ENCODE measurements at places on chromosomes 11 and 22. TPM values are rescaled to one million over a fixed set of nuclear protein-coding genes. Genes with fewer than 3 reads are reported as not detected.

GRCh38 chr11:113496026-113496651, 20.9 kb upstream of the DRD2 start:
- no peaks in the 10 kb centered on the region for H3K4me1 ChIP-seq
- no peaks in the 10 kb centered on the region for H3K27me3 ChIP-seq
- no peak overlapping the region for H3K27ac ChIP-seq
- no peak overlapping the region for H3K4me3 ChIP-seq
- no peak for DNase-seq
- H3K36me3 ChIP-seq: no peaks in the 10 kb centered on the region

DNA sequence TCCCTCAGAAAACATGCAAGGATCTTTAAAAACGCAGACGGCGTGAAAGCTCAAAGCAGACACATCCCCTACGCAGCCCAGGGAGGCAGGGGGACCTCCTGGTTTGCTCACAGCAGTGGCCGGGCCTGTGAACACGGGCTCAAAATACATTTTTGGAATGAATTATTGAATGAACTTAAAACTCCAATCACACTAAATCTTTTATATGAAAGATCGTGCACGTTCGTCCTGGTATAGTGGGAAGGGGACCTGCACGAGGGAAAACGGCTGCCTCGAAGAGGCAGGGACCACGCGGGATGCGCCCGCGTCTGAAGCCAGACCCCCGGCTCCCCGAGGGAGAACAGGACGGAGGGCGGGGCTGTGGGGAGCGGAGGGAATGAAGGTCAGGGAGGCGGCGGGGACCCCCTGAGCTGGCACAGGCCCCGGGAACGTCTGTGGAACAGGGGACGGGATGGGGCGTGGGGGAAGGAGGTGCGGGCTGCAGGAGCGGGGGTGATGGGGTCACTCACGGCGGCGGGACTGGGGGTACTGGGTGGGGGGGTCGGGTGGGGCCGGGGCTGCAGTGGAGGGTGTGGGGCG, 1.3 kb upstream of the PANX2 start:
- no peak for DNase-seq
- H3K4me1 ChIP-seq: peaks cover 5% of the 10 kb centered on the region
- peaks cover 19% of the 10 kb centered on the region for H3K27me3 ChIP-seq
- H3K36me3 ChIP-seq: no peaks in the 10 kb centered on the region
- no peak overlapping the region for H3K27ac ChIP-seq
- H3K4me3 ChIP-seq: no peak overlapping the region

DNA sequence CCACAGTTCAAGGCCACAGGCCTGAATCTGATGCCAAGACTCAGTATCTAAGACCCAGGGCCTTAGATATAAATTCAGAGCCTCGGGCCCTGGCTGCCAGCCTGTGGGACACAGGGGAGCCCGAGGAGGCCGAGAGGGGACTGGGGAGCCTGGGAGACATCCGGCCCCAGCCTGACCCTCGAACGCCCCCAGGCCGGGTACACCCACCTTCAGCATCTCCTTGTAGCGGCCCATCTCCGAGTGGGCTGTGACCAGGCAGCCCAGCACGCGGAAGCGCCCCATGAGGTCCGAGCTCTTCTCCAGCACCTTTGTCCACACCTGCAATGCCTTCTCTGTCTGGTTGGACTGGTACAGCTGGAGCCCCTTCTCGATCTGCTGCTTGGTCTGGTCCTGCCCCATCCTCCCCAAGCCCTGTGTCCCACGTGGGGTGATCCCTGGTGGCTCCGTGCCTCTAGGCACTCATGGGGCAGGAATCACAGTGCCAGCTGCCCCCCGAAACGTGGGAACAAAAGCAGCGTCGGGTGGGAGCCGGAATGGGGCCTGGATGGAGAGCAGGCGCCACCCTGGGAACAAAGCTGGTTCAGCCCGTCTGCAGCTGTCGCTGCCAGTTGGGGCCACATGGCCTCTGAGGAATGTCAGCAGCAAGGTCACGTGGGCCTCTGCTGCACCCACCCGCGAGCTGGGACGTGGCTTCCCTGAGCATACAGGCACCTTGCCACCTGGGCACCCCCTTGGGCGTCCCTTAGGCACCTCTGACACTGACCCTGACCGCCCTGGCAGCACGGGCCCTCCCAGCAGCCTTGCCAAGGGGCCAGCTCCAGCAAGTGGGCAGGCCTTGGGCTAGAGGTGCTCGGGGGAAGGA, at the start of gene RAPSN:
RAPSN (minus strand) TSS at position 571 of the 862 bp plus-strand sequence; CDS start at position 399, 172 bp downstream.
- no peaks in the 10 kb centered on the region for H3K4me1 ChIP-seq
- no peak within 1 kb of the TSS for H3K27ac ChIP-seq
- no peak for DNase-seq
- no peaks in the 10 kb centered on the region for H3K36me3 ChIP-seq
- H3K4me3 ChIP-seq: no peak within 1 kb of the TSS

DNA sequence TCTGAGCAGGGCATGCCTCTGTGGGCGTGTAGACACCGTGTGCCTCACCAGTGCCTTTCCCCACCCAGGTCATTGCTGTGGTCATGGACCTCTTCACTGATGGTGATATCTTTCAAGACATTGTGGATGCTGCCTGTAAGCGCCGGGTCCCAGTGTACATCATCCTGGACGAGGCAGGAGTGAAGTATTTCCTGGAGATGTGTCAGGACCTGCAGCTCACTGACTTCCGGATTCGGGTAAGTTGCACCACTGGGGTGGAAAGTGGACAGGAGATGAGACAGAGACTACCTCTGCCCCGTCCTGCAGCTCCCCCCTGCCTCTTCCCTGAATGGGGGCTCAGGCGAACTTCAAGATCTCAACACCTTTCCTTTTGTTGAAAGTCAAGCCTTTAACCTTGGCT, 24.3 kb downstream of the FAM83F start:
- no peak overlapping the region for H3K4me3 ChIP-seq
- no peaks in the 10 kb centered on the region for H3K4me1 ChIP-seq

GRCh38 chr11:22797047-22797446, 32.6 kb downstream of the SVIP start:
- peaks cover 5% of the 10 kb centered on the region for H3K27me3 ChIP-seq
- H3K27ac ChIP-seq: no peak overlapping the region
- no peaks in the 10 kb centered on the region for H3K4me1 ChIP-seq
- DNase-seq: no peak
- no peaks in the 10 kb centered on the region for H3K36me3 ChIP-seq

GRCh38 chr11:31509051-31509428, 382 bp downstream of the IMMP1L start:
- peak; percentile 58 for DNase-seq
- no peaks in the 10 kb centered on the region for H3K27me3 ChIP-seq
- H3K4me1 ChIP-seq: no peaks in the 10 kb centered on the region
- peak overlapping the region; percentile 93 for H3K27ac ChIP-seq
- H3K4me3 ChIP-seq: peak overlapping the region; percentile 79

- H3K27me3 ChIP-seq: no peaks in the 10 kb centered on the region
- H3K36me3 ChIP-seq: no peaks in the 10 kb centered on the region
- H3K4me1 ChIP-seq: peaks cover 2% of the 10 kb centered on the region
- DNase-seq: no peak
- no peak overlapping the region for H3K4me3 ChIP-seq
Observed at GRCh38 chr22:42427167-42427566, 5.0 kb downstream of the NFAM1 start.

DNA sequence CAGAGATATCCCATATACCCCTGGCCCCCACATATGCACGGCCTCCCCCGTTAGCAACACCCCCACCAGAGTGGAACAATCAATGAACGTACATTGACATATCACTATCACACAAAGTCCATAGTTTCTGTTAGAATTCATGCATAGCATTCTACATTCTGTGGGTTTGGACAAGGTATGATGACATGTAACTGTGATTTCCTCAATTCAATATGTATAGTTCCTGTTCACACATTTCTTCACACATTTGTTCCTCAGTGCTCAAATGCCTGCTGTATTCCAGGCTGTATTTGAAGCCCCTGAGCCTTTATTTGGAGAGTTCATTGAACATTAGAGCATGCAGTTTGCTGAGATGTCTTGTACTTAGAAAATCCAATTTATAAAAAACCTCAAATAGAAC, 69.9 kb downstream of the PTPRJ start:
- no peaks in the 10 kb centered on the region for H3K27me3 ChIP-seq
- no peaks in the 10 kb centered on the region for H3K36me3 ChIP-seq
- no peak for DNase-seq
- H3K4me1 ChIP-seq: peaks cover 70% of the 10 kb centered on the region
- no peak overlapping the region for H3K4me3 ChIP-seq

GRCh38 chr22:39653787-39654077, 83.2 kb downstream of the CACNA1I start:
- no peak overlapping the region for H3K27ac ChIP-seq
- no peaks in the 10 kb centered on the region for H3K36me3 ChIP-seq
- no peaks in the 10 kb centered on the region for H3K27me3 ChIP-seq
- H3K4me1 ChIP-seq: no peaks in the 10 kb centered on the region
- H3K4me3 ChIP-seq: no peak overlapping the region

DNA sequence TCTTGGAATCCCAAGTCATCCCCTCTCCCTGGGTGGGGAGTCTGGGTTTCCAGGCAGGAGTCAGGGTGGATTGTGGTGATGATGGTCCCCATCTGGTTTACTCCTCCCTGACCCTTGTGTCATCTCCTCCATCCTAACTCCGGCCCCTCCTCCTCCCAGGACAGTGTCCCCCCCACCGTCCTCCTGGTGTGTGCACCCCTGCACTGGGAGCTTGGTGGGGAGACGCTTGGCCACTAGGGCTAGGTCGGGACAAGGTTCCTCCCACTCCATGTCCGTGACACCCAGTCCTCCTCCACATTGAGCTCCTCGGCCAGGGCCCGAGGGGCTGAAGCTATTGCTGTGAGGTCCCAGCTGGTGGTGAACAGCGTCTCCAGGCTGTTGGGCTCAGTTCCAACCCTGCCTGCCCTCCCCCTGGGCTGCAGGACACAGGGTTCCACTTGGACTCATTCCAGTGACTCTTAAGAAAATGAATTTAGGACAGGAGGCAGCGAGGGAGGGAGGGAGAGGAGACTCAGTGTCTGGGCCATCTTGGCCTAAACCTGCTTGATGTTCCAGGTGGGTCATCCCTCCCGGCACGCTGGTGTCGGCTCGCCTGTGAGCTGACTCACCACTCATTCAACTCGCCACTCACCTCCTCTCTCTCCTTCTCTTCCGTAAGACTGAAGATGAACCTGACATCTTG, 433.2 kb downstream of the TBC1D22A start:
- H3K4me1 ChIP-seq: no peaks in the 10 kb centered on the region
- H3K27me3 ChIP-seq: no peaks in the 10 kb centered on the region
- no peak overlapping the region for H3K27ac ChIP-seq
- no peak overlapping the region for H3K4me3 ChIP-seq
- no peaks in the 10 kb centered on the region for H3K36me3 ChIP-seq

- no peak overlapping the region for H3K4me3 ChIP-seq
- H3K36me3 ChIP-seq: no peaks in the 10 kb centered on the region
- no peaks in the 10 kb centered on the region for H3K27me3 ChIP-seq
- H3K4me1 ChIP-seq: no peaks in the 10 kb centered on the region
Observed at GRCh38 chr11:46450846-46451477, 59.4 kb upstream of the CHRM4 start.

DNA sequence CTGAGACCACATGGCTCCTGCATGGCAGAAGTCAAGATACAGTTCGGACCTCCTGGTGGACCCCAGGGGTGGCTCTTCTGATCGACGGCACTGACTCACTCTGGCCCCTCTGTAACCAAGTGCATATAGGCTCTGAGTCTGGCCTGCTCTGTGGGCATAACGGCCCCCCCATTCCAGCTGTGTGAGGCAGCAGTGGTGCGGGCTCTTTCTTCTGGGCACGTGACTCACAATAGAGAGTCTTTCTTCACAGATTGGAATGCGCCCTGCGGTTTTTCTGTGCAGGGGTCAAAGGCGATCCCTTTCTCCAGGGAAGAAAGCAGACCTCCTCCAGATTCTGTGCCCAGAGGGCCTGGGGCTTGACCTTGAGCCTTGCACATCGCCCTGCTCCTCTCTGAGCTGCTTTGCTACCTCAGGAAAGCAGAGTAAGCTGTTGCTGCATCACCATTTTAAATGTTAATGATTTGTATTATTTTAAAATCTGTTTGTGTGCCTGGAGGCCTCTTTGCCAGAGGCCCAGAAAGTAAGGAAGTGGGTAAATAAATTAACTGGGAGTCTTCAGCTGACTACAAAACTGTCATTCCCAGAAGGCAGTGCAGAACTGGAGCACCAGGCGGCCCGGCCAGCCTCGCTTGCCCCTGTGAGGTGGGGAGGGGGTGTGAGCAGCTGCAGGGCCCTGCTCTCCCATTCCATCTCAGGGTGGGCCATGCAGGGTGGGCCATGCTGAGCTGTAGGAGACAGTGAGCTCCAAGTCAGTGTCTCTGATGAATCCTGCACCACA, 199.0 kb downstream of the GRIK4 start:
- DNase-seq: no peak
- H3K27ac ChIP-seq: no peak overlapping the region
- peaks cover 8% of the 10 kb centered on the region for H3K4me1 ChIP-seq

DNA sequence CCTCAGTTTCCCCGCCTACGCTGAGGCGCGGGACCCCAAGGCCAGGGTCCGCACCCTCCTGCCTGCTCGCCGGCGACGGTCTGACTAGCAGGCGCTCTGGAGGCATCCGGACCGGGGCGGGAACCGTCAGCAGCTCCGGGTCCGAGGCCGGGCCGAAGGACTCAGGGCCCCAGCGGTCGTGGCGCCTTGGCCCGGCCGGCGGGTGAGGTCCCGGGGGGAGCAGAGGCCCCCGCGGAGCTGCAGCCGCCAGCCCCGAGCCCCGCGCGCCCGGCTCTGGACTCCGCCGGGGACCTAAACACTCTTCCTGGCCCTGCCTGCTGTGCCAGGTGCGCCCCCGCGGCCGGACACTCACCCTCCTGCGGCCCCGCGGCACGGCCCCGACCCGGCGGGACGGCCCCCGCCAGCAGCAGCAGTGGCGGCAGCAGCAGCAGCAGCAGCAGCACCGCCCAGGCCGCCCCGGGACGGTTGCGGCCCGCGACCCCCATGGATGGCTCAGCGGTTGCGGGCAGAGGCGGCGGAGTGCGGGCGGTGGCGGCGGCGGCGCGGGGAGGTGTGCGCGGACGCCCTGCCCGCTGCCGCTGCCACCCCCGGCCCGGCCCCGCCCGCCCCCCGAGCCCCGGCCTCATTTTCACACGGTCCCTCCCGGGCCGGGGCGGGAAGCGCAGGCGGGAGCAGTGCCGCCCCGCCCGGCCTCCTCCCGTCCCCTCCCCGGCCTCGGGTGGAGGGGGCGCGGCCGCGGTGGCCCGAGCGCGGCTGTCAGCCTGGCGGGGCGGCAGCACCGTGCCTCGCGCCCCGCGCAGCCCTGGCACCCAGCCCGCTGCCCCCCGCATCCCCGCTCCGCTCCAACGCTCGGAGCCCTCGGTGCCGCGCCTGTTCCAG, at the start of gene SCUBE2:
SCUBE2 (minus strand) TSS at position 556 of the 879 bp plus-strand sequence; CDS start at position 485, 71 bp downstream.
- no peak for DNase-seq
- no peak within 1 kb of the TSS for H3K27ac ChIP-seq
- H3K4me3 ChIP-seq: no peak within 1 kb of the TSS
- H3K27me3 ChIP-seq: peaks cover 11% of the 10 kb centered on the region
- H3K4me1 ChIP-seq: peaks cover 9% of the 10 kb centered on the region
- H3K36me3 ChIP-seq: no peaks in the 10 kb centered on the region

DNA sequence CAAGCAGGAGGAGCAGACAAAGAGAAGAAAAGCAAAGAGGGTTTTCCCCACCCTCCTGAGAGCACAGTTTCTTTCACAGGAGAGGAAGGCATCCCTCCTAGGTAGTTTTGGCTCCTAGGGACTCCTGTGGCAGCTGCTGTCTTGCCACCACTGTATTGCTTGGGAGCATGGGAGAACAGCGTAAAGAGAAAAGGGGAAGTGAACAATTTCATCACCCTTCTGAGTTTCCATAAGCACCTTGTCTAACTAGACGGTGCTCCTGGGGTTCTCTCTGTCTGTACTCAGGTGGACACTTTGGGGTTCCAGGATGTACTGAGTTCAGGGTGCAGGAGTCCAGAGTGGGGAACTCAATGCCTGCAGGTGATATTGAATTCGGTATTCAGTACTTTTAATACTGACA, 1430.5 kb downstream of the TBC1D22A start:
- no peaks in the 10 kb centered on the region for H3K36me3 ChIP-seq
- H3K4me3 ChIP-seq: no peak overlapping the region
- no peaks in the 10 kb centered on the region for H3K27me3 ChIP-seq
- no peak for DNase-seq
- H3K4me1 ChIP-seq: peaks cover 6% of the 10 kb centered on the region

CCDC83 gene
- 0.12 TPM for total RNA-seq

HEPACAM gene
- total RNA-seq: not detected

TALDO1 gene
- 94.8 TPM for total RNA-seq

GGTLC3 gene
- not detected for total RNA-seq

HTR3A gene
- not detected for total RNA-seq

GLYAT gene
- not detected for total RNA-seq

Data from natural killer cell (primary cell).